ENCODE measurements at places on chromosomes 16 and 17.

GRCh38 chr16:8877894-8878522 is 4.1 kb upstream of the LITAFD start:
- DNase-seq = no peak

- DNase-seq = peak; percentile 43
Observed at GRCh38 chr16:87065446-87066132, 251.6 kb downstream of the C16orf95 start.

DNA sequence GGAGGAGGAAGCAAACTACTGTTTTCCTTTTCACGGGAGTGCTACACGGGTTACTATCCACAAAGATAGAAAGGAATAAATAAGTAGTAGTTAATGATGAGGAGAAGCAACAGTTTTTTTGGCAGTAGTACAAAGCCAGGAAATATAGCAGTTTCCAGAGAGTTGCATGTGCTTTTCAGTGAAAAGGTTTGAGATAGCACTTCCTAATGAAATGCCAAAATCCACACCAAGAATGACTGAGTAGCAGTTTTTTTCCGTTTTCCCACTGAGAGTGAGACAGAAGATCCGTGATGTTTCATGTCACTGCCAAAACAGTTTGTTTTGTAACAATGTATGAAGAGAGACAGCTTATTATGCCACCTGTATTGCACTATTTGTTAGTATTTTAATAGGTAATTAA is 129.1 kb downstream of the STX8 start:
- no peak for DNase-seq

DNA sequence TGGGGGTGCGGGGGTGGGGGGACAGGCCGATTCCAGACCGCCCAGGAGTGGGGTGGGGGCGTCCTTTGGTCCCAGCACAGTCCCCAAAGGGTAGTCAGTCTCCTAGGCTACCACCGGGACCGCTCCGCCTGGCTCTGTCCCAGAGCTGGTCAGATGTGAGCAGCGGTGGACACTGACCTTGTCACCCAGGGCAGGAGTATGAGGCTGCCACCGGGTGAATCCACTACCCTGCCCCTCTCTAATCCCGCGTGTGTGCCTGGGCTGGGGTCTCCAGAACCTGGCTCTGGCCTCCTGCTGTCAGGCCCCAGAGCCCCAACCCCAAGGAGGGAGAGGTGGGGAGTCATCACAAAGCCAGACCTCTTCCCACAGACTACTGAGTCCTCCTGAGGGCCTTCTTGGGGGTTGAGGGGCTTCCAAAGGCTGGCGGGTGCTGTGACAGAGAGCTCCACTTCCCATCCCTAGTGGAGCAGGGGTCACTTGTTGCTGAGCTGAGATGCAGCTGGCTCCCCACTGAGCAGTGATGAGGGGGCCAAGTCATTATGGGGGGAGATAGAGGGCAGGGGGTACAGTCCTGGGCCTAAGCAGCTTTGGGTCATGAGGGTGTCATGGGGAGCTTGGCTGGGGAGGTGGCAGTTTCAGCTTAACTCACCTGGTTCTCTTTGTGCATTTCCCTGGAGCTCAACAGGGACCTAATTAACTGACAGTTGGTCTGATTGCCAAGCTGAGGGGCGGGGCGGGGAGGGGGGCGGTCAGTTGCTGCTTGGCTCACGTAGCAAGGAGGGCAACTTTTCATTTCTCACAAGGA is 1.2 kb downstream of the PPP1R1B start:
- DNase-seq = no peak

DNA sequence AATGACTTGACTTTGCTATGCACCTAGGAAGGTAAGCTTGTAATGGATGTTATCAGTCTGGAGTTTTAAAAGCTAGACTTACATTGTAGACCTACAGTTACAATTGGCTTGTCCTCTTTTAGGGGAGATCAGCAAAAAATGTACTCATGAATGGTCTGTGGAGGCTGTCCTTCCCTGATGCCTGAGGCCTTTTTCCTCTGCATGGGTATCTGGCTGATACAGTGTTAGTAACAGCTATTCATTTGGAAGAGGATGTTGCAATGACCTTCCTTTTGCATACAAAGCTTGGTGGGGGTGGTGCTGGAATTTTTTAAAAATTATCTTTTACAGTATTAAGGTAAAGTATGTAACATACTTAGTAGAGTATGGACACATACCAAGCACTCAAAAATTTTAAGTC is 525.5 kb downstream of the KIF2B start:
- no peak for DNase-seq

GRCh38 chr17:82861393-82861775 is 21.6 kb upstream of the ZNF750 start:
- no peak for DNase-seq

GRCh38 chr16:85393674-85394451 is 219.3 kb upstream of the GSE1 start:
- peak; percentile 78 for DNase-seq

- DNase-seq = no peak
Observed at GRCh38 chr17:3639981-3640596, 3.5 kb downstream of the CTNS start.

- DNase-seq = no peak
Observed at GRCh38 chr17:82400206-82400605, 17.9 kb upstream of the HEXD start.

DNA sequence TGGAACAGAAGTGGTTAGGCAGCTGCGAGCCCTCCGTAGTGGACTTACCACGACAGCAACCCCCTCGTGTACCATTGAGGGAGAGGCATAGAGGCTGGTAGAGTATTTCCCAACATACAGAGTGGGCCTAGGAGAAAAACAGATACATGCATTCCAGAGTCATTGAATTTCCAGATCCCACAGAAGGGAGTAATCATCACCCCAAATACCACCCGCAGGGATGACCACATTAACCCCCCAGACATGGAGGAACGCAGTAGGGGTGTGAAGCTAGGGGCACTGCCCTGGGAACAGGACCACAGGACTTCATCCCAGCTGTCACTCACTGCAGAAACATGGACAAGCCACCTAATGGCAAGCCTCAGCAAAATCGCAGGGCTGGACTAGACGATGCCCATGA is 44.7 kb upstream of the ICAM2 start:
- no peak for DNase-seq

- DNase-seq = peak; percentile 47
Observed at GRCh38 chr17:43360376-43360738, 38.4 kb upstream of the ARL4D start.

DNA sequence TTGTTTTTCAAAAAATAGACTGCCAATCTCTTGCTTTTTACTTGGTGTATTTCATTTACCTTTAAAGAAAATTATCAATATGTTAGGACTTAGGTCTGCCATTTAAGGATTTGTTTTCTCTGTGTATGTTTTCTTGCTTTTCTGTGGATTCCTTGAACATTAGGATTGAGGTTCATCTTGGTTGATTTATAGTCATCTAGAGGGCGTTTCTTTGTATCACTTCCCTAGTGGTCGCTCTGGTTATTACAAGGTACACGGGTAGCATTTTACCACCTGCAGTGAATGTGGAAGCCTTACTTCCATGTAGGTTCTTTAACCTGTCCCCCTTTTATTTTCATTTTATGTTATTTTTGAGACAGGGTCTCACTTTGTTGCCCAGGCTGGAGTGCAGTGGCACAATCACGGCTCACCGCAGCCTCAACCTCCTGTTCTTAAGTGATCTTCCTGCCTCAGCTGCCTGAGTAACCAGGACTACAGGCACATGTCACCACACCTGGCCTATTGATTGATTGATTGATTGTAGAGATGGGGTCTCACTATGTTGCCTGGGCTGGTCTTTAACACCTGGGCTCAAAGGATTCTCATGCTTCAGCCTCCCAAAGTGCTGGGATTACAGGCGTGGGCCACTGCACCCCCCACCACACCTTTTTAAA is 35.2 kb upstream of the CBX4 start:
- DNase-seq = no peak

DNA sequence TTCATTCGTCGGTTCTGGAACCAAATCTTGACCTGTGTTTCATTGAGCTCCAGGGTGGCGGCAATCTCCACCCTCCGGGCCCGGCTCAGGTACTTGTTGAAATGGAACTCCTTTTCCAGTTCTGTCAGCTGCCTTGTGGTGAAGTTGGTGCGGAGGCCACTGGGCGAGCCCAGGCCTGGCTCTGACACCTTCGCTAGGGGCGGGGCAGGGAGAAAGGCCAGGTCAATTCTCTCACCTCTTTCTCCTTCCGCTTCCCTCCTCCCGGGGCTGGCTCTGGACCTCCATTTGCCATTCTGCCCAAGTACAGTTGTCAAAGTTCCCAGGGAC is 1.2 kb downstream of the HOXB1 start:
- no peak for DNase-seq

DNA sequence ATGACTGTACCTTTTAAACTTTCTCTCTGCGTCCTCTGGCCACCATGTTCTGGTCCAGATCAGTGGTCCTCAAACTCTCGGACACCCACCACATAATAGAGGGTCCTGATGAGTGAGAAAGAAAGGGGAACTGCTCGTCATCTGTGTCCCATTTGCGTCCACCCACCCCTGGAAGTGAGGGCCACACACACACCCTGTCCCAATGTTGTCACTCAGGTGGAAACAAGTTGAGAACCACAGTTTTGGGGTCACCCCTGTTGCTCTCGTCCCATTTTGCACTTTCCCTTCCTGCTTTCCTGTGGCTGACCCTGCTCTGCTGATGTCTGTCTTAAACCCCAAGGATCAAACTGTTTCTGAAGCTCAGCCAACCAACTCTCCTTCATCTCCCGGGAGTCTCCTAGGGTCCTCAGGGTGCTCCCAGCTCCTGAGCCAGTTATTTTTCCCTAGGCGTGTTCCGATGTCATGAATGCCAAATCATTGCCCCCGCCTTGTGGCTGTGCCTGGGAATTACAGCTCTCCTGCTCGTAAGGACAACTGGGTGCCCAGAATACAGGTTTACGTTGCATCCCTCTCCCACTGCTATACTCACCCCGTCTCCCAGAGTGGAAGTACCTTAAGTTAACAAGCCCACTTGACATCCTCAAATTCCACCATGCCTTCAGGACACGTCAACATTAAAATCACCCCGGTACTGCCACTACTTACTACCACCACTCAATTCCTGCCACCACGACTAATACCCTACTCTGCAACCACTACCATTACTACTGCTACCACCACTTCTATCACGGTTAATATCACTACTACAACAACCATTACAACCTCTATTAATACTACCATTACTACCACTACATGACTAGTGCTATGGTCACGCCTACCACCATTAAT is 26.0 kb upstream of the HNF1B start:
- DNase-seq = no peak

GRCh38 chr16:87150262-87150661 is 166.9 kb downstream of the C16orf95 start:
- DNase-seq = no peak
